ENCODE measurements at places on chromosomes 11 and 22.

DNA sequence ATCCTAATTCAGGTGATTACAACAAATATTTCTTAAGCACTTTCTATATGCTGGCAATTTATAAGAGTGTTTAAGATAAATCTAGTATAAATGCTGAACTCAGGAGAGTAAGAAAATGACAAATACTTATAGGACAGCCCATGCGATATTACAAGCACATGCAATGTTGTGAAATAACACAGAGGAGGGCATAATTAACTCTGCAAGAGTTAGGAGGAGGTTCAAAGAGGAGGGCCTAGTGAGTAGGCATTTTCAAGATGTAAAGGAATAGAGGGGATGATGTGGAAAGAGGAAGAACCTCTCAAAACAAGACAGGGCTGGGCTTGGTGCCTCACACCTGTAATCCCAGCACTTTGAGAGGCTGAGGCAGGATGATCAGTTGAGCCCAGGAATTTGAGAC is 37.1 kb upstream of the IL17RA start:
- peak; percentile 19 for DNase-seq

DNA sequence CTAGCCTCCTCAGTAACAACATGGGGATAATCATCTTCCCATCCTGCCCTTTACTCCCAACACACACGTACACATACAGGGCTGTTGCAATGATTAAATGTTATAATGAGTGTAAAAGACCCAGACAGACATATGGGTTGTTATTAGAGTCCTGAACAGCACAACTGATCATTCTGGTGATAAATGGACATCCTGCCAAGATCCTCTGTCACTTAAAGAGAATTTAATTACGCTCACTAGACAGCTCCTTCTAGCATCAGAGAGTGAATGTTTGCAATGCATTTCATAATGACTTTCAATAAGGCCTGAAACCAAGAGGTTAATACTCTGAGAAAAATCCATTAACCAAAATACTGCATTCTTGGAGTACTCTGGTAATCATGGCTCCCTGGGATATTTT is 115.8 kb downstream of the KCNC1 start:
- DNase-seq: no peak

DNA sequence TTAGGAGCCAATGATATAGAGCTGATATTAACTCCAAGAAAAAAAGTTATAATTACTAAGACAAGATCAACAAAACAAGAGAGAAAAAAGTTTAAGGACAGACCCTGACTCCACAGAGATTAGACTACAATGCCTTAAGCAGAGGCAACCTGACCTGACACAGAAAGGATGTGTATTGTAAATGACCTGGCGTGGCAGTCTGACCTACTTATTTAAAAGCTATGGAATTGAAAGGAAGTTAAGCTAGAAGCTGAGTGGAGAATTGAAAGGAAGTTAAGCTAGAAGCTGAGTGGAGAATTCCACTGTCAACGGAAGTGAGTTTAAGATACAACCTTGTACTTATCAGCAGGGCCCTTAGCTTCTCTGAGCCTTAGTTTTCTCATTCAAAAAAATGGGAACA is 885.4 kb downstream of the OPCML start:
- DNase-seq: no peak

GRCh38 chr11:66543263-66544107 is 2.4 kb downstream of the ZDHHC24 start:
- peak; percentile 54 for DNase-seq

DNA sequence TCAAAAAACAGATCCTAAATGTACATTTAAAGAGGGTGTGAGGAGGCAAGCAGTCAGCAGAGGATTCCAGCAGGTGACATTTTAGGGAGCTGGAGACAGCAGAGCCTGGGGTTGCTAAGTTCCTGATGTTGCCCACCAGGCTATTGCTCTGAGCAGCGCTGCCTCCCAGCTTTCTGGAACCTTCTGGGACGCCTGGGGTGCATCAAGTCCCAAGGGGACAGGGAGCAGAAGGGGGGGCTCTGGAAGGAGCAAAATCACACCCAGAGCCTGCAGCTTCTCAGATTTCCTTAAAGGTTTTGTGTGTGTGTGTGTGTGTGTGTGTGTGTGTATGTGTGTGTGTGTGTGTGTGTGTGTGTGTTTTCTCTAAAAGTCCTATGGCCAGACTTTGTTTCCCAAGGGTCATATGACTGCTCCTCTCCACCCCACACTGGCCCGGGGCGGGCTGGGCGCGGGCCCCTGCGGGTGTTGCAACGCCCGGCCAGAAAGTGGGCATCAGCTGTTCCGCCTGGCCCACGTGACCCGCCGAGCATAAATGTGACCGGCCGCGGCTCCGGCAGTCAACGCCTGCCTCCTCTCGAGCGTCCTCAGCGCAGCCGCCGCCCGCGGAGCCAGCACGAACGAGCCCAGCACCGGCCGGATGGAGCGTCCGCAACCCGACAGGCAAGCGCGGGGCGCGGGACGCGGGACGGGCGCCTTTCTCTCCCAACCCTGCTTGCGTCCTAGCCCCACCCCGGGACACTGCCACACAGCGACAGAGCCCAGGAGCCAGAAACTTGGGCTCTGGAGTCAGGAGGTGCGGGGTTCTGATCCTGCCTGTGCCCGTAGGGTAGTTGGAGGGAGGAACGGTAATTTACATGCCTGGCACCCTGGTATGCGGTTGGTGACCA is at the start of gene HMOX1:
Gene HMOX1, plus strand, starts transcription at position 560 of the 887 bp plus-strand sequence. Its CDS starts 78 bp downstream, at position 638.
- DNase-seq: peak; percentile 95
